Esophagus squamous epithelium (tissue), 5 donors: ENCODE measurements at places on chromosomes 5 and 9.

DNA sequence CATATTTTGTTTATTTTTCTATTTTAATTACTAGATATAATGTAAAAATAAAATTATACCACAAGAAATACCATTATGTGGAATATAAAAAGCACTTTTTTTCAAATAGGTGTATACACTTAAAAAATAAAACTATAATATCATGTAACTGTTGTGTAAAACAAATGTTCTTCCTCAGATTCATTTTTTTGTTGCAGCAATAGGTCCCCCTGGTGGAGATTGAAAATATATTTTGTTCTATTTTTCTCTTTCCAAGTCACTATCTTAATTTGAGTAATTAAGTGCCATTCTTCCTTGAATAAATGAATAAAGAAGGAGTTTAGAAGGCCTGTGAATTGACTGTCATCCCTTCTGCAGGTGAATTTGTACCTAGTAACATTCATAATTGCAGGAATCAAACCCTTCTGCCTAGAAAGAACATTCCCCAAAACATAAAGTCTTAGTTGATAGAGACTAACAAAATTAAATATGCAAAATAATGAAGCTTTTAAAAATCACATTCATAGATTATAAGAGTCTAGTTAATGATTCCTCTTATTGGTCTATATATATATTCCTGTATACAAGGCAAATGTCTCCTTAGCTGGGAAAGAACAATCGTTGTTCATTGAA lies 23.4 kb downstream of the CETN3 start:
- no peak for DNase-seq

DNA sequence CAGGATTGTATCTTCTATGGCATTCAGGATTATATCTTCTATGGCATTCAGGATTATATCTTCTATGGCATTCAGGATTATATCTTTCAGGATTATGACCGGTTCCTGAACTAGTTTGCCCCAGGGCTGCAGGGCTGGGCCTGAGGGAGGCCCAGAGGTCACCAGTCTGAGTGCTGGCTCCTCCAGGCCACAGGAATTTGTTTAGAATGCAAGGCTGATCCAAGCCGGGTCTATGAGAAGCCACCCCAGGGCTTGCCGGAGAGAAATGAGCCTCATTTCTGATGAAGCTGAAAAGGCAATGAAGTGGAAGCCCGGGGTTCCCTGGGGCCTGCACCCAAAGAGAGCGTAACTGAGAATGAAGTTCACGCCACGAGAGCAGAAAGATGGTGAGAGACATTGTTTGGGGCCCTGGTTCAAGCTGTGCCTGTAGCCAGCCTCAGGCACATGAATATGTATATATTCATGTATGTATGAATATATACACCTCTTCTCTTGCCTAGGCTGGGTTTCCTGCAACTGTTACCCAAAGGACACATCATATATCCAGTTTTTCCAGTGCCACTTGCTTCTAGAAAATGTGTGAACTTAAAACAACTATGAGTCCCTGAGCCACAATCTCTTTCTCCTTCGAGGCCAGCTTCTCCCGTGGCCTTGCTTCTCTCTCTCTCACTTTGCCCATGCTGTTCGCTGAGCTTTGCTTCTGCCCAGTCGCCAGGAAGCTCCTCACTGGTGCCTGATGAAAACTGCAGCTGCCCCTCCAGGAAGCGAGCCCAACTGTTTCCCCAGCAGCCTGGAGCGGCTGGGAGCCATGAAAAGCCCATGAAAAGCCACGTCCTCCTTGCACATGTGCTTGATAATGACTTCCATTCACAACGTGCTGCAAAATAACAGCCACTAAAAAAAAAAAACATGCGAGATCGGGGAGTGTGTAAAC lies 62.3 kb downstream of the GTF3C4 start:
- DNase-seq = no peak

GRCh38 chr9:136771907-136772415 lies 7.6 kb upstream of the LCN15 start:
- DNase-seq = no peak

GRCh38 chr9:133505186-133505830 lies 19.5 kb downstream of the MYMK start:
- DNase-seq = no peak

- no peak for DNase-seq
Observed at GRCh38 chr5:132272311-132273210, 15.1 kb downstream of the PDLIM4 start.

- no peak for DNase-seq
Observed at GRCh38 chr5:95617057-95617456, 2.8 kb upstream of the GPR150 start.

GRCh38 chr9:115204904-115205453 lies 87.0 kb upstream of the TNC start:
- no peak for DNase-seq

DNA sequence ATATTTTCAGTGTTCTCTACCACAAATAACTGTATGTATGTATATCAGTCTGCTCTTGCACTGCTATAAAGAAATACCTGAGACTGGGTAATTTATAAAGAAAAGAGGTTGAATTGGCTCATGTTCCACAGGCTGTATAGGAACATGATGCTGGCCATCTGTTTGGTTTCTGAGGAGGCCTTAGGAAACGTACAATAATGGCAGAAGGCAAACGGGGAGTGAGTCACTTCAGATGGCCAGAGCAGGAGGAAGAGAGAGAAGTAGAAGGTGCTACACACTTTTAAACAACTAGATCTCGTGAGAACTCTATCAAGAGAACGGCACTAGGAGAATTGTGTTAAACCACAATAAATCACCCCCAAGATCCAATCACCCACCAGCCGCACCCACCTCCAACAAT lies 121.7 kb downstream of the ADAMTS6 start:
- no peak for DNase-seq
